ENCODE measurements at places on chromosomes 16 and 17.
A peak's percentile ranks its signal among the peaks of the same experiment; 100 is the strongest.

DNA sequence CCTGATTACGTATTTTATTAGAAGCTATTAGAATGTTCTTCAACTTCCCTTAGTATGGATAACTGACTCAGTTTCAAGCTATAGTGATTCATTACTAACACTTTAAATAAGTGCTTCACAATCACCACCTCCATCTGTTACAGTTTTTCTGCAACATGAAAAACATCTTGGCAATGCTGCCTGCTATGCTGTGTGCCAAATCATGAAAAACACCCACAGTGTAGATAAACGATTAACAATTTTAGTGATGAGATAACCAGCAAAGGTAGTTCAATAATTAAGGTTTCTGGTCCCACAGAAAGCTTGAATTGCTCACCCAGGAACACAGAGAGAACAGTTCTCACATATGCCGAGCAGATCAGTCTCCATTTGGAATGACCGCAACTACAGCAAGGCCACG, 51.4 kb upstream of the SLC25A19 start:
- DNase-seq: peak; percentile 67

DNA sequence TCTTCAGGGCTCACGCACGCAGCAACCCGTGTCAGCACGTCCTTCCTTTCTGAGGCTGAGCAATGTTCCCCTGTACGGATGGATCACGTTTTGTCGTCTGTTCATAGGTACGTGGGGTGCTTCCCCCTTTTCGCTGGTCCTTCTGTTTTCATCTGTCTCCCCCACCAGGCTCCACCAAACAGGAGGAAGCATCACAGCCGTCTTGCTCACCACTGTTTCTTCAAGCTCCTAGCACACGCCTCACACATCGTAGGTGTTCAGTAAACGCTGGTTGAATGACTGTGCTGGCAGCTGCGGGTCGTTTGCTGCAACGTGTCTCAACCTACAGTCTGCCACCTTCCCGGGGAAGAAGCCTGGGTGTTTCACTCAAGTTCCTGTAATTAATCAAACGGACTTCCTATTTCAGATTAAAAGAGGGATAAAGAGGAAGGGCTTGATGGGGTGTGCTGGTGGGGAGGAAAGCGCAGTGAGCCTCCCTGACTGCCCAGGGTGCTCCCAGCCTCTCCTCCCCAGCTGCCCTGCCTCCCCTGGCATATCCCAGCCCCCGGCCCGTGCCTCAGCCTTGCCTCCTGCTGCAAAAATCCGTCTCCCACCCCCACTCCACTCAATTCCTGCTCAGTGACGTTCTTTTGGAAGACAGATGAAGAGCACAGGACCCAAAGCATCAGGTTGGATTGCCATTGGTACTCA, 76.7 kb upstream of the DOC2B start:
- DNase-seq: no peak

DNA sequence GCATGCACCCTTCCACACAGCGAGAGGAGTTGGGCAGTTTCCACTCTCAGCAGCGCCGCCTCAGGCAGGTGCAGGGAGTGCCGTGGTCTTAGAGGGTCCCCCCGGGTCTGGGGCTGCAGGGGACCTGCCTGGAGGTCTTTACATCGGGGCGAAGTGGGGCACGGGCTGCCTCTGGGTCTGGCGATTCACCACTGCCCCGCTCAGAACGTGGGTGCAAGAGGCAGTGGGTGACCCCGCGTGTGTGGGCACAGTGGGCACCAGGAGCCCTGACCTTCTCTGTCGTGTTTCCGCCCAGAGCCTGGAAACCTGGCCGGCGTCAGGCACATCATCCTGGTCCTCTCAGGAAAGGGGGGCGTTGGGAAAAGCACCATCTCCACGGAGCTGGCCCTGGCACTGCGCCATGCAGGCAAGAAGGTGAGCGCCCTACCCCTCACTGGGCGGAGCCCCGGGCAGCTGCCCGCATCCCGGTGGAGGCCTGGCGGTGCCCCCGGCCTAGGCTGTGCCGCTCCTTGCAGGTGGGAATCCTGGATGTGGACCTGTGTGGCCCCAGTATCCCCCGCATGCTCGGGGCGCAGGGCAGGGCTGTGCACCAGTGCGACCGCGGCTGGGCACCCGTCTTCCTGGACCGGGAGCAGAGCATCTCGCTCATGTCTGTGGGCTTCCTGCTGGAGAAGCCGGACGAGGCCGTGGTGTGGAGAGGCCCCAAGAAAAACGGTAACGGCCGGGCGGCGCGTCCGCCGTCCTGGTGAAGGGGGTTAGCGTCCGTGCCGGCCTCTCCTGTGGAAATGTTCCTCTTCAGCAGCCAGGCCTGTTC, 3.7 kb downstream of the NUBP2 start:
- no peak for DNase-seq

- no peak for DNase-seq
These were observed 1.3 kb downstream of the RHBDF1 start for GRCh38 chr16:71210-71539.

DNA sequence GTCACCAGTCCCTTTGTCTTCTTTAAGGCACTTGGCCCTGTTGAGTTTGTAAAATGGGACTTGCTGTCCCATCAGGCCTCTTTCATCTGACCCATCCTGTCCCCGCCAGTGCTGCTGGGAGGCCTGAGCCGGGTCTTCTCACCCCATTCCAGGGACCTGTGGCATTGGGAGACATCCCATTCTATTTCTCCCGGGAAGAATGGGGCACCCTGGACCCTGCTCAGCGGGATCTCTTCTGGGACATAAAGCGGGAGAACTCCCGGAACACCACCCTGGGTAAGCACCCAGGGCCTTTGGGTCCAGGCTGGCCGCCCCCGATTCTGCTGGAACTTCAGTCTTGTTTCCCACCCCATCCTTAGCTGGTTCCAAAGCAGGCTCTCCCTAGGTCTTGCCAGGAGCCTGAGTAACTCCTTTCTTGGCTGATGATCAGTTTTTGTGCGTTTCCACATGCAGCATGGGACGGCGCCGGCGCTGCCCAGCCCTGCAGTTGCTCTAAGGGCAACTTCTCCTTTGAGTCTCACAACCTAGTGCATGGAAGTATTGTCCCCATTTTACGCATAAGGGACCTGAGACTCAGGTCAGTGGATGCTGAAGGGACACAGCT, 4.1 kb downstream of the ZNF213 start:
- no peak for DNase-seq

GRCh38 chr16:11063448-11064201, 119.3 kb downstream of the CLEC16A start:
- DNase-seq: no peak

DNA sequence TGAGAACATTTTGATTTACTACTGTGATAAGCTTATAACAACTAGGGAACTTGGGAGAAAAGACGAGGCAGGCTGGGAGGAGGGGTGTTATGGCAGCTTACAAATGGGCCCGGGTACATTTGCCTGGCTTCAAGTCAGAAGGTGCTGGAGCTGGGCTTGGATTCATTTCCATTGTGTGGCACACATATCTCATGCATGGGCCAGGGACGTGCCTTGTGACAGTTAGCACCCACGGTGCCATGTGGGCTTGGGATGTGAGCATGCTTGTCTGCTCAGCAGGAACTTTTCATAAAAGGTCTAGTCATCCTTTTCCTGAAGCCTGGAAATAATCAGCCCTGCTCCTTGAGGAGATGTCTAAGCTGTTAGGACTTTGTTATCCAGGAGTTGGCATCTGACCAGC, 572.2 kb downstream of the CDH13 start:
- no peak for DNase-seq

- no peak for DNase-seq
These were observed 132.0 kb downstream of the NLK start for GRCh38 chr17:28174352-28175046.

DNA sequence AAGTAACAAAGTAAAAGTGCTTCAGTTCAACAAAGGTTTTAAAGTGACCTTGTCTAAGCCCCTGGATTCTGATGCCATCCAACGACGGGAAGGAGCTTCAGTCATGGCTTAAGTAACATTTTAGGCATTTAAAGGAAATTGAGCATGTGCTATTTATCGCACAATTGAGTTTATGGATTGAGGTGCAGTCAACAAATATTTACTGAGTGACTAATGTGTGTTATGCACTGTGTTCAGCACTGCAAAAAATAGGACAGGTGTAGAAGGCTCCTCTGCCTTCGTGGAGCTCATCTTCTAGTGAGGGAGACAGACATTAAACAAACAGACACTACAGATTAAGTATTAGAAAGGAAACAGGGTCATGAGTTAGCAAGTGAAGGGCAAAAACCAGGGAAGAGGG, 12.5 kb downstream of the TMIGD1 start:
- DNase-seq: no peak

DNA sequence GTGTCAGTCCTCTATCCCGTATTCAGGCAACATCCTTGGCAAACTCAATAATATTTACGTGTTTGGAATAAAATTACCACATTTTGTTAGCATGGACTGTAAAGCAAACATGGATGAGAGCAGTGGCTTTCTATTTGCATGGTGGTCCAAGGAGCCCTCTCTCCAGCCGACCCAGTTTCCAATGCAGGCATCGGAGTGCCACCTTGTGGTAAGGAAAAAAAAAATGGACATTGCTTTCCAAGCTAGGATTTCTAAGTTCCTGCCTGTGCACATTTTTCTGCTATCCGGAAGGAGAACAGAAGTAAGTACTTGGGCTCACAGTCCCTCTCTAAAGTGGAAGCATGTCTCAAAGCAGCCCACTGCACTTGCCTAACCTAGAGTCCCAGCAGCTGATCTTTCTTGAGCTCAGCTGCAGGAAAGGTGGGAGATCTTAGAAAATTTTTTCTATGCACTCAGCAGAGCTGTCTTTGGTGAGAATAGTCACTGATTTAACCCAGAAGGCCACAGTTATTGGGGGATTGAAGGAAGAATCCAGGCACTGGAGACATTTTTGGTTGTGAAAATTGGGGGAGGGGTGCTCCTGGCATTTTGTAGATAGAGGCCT, 46.0 kb upstream of the ERCC4 start:
- DNase-seq: peak; percentile 34

- no peak for DNase-seq
These were observed 284.2 kb downstream of the SNX29 start for GRCh38 chr16:12260647-12261262.

- DNase-seq: no peak
These were observed 37.1 kb upstream of the ADCY7 start for GRCh38 chr16:50229149-50229726.

DNA sequence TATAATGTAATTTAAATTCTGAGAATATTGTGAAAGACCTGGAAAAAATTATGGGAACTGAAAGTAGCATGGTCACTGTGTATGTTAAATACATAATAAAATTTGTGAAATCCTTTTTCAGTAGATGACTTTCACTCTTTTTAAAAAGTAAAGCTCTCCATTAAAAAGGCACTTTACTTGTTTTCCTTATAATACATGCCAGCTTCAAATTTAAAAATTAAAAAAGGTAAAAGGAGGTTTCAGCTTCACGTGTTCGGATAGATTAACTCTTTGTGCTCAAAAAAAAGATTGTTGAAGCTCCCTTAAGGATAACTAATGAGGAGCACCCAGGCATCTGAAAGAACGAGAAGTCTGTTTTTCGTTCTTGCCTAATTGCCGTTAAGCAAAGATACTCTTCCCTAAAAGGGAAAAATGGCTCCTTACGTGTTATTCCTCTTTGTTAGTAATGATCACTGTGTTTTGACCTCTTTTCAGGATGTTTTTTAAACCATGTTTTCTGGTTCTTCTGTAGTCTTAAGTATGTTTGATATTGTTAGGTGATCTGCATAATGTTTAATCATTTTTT, 87.8 kb downstream of the TUBD1 start:
- DNase-seq: no peak

- DNase-seq: no peak
These were observed 48.0 kb upstream of the CDH5 start for GRCh38 chr16:66318505-66318904.

DNA sequence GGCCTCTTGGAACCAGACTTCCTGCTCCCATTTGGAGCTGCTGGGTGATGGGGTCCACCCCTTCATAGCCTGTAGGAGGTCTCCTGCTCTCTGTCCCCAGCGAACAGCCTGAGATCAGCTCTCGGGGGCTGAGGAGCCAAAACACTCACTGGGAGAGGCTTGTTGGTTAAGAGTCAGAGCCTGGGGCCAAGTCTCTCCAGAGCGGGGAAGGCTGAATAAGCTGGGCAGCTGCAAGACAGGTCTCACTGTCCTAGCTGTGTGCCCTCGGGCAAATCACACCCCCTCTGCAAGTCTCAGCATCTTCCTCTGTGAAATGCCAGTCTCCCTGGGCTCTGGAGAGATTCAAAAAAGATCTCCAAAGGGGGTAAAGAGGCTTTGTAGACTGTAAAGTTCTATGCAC, 174.6 kb downstream of the WSCD1 start:
- no peak for DNase-seq

DNA sequence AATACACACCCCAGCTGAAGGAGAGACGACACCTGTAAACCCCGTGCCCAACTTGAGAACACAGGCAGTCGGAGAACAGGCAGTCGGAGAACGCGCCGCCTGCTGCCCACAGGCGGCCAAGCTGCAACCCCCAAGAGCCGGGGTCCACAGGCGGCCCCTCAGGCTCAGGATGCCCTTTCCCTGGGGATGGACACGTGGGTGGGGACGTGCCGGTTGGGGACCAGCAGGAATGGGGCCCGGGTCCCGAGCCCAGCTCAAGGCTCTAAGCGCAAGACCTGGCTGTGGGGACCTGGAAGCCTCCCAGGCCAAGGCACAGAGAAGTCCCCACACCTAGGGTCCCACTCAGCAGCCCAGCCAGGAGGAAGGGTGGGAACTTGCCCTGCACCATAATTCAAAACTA, 79.5 kb upstream of the GNG13 start:
- DNase-seq: no peak

- DNase-seq: no peak
These were observed 4.4 kb downstream of the PITPNM3 start for GRCh38 chr17:6551869-6552531.

DNA sequence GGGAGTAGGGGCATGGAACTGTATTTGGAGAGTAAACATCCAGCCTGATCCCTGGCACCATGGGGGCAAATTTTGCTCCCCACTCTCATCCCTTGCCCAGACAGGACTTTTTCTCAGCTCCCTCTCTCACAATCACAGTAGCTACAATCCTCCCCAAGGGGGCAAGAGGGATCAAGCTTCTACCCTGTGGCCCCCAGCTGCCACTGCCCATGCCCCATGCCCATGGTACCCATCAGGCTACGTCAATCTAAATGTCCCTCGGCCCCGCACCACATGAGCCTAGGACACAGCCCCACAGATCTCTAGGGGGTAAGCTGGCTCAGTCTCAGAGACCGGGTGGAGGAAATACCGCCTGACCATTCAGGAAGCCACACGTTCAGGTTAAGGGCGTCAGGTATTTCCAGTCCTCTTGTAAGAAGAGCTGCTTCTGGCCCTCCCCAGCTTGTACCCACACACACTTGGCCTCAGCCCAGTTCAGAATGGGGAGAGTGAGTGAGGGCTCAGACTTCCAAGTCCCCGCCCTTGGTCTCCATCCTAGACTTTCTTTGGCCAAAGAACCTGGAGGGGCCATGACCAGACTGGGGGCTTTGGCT, 1.8 kb downstream of the CACNB1 start:
- DNase-seq: no peak

GRCh38 chr16:53156516-53156915, 101.7 kb downstream of the CHD9 start:
- DNase-seq: no peak

- no peak for DNase-seq
These were observed 36.7 kb upstream of the NLRP1 start for GRCh38 chr17:5621026-5621425.

- DNase-seq: no peak
These were observed 49.5 kb upstream of the MYOCD start for GRCh38 chr17:12616161-12616560.
